DMS53 (cell line): ENCODE measurements at places on chromosomes 1 and 21.

GRCh38 chr1:243731301-243731891 lies 118.6 kb downstream of the AKT3 start:
- no peak for DNase-seq

- no peak for DNase-seq
Observed at GRCh38 chr1:179141592-179142251, 59.9 kb downstream of the TOR3A start.

DNA sequence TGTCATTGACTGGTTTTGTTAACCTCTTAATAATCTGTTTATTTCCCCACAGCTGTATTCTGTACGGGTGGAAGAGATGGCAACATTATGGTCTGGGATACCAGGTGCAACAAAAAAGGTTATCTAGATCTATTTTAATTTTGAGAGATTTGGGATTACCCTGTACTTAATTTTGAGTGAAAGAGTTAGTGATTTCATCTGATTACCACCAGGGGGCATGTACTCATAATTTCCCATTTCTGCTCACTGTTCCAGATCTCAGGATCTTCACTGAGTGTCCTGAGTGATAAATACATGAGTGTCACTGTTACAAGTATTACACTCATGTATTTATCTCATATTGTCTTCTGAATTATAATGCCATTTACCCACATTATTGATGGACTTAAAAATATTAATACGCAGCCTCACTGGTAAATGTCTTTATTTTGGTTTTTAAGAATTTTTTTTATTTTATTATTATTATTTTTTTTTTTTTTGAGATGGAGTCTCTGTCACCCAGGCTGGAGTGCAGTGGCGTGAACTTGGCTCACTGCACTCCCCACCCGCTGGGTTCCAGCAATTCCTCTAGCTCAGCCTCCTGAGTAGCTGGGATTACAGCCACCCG lies 27.4 kb downstream of the DTL start:
- peak; percentile 82 for DNase-seq

DNA sequence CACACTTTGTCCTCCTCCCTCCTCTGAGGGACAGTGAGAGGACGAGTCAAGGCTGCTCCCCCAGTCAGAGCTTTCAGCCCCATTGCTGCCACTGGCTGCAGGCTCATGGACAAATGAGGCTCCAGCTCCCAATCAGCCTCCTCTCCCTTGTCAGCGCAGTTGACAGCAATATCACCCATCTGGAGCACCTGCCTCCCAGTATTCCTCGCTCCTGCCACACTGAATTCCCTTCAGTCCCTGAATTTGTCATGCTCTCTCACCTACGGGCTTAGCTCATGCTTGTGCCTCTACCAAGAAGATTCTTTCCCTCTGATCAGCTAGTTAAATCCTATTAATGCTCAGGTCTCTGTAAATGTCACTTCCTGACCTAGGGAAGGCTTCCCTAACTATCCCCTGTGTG lies 54.4 kb upstream of the SYT6 start:
- peak; percentile 33 for DNase-seq

DNA sequence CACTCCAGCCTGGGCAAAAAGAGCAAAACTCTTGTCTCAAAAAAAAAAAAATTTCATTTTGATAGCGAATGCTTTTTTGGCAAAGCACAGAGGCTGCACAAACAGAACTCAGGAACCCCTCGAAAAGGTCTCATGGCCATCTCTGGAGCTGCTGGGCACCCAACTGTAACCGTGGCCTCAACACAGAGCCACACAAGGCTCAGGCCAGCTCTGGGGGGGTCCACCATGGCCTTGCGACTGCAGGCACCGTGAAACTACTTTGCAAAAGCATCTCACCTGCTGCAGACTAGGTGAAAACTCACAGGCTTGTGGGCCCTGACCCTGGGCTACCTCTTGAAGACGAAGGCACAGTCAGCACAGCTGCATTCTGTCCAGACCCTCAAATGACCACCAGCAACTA lies 16.1 kb upstream of the TMEM240 start:
- no peak for DNase-seq

GRCh38 chr1:156836041-156836654 lies 19.5 kb upstream of the SH2D2A start:
- no peak for DNase-seq

DNA sequence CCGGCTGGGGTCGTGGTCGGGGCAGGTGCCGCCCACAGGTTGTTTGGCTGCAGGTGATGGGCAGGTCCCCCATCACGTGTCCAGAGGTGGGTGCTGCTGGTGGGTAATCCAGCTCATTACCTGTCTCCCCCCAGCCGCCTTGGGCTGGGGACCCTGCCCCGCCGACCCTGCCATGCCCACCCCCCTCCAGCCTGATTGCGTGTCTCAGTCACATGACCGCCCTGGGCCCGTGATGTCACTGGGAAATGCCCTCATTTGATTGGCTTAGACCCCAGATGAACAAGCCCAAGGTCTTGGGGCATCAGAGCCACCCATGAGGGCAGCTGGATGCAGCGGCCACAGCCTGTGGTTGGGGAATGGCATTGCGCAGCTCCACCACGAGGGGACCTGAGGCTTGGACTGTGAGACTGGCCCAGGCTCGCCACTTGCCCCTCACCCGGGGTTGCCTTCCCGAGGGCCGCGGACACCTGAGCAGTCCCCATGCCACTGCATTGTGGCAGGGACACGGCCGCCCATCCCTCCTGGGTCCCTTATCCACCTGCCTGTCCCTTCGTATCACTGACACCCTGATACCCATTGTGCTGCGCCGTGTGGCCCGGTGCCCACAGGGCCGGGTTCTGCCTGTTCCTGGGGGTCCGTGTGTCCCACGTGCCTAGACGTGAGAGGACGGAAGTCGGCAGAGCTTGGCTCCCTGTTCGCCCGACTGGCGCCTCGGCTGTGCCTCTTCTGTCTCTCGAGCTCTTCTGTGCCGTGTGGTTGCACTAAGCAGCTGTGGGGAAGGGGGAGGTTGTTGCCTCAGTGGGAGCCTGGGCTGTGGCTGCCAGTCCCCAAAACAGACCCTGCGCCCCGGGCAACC lies 68.0 kb downstream of the FAAP20 start:
- DNase-seq, result no peak

GRCh38 chr1:99131546-99131945 lies 126.9 kb upstream of the PLPPR5 start:
- no peak for DNase-seq

DNA sequence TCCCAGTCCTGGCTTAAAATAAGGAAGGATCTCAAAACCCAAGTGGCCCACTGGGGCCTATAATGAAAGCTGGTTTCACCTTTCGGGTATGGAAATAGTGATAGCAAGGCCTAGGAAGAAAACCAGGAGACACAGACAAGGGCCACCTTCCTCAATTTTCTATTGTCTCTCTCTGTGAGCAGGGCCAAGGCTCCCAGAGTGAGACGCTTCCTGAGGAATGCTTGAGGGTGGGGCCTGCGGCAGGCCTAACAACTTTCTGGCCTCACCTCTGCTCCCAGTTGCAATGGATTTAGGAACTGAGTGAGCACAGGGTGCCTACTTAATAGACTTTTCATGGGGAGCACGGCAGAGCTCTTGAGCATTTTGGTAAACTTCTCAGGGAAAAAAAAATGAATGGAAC lies 300.9 kb downstream of the ASTN1 start:
- no peak for DNase-seq

GRCh38 chr1:89203166-89203565 lies 4.4 kb upstream of the GBP4 start:
- no peak for DNase-seq

- DNase-seq, result no peak
Observed at GRCh38 chr1:27605300-27605766, 1.4 kb upstream of the AHDC1 start.

GRCh38 chr1:115275216-115275615 lies 62.8 kb downstream of the NGF start:
- peak; percentile 63 for DNase-seq
